Stimulated activated CD8-positive, alpha-beta memory T cell treated with anti-CD3 and anti-CD28 coated beads, Interleukin-15, amount 100 ng/mL, for 24 hours (primary cell): ENCODE measurements at places on chromosomes 1 and 21.

DNA sequence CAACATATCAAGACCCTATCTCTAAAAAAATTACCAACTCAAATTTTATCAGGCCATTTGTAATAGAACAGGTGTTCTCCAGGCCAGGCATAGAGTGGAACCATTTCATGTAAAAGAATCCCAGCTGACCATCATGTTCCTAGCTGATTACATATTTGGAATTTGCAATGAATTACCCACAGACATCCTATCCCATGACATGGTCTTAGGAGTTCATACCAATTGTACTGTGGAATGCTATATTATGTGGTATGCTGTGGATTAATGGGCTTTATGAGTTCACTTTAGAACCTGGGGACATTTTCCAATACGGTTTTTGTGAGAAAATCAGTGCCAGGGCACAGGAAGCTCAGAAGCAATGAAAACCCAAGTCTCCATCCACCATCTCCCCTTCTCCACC is 110.3 kb downstream of the ZNF281 start:
- no peak for DNase-seq

DNA sequence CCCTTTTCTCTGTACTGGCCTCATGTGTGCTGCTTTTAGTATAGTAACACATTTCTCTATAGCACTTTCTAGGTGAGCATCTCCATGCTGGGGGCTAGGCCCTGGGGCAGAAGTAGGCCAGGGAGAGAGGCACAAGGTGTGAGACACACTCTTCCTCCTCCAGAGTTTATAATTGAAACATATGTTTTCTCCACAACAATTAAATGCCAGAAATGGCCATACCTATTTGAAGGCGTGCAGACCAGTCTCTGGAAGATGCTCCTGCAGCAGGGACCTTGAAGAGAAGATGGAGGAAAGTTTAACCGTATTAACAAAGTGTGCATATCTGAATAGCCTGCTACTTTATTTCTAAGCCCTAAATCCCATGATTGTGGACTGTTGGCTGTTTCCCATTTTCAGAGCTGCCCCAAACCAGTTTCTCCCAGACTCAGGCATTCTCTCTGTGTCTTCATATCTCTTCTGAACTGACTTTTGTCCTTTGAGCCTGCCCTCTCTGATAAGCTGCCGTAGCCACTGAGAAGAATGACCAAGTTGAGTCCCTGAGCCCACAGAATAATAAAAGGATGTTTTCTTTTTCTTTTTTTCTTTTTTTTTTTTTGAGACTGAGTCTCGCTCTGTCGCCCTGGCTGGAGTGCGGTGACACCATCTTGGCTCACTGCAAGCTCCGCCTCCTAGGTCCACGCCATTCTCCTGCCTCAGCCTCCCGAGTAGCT is 81.3 kb downstream of the LRRC8D start:
- no peak for DNase-seq

DNA sequence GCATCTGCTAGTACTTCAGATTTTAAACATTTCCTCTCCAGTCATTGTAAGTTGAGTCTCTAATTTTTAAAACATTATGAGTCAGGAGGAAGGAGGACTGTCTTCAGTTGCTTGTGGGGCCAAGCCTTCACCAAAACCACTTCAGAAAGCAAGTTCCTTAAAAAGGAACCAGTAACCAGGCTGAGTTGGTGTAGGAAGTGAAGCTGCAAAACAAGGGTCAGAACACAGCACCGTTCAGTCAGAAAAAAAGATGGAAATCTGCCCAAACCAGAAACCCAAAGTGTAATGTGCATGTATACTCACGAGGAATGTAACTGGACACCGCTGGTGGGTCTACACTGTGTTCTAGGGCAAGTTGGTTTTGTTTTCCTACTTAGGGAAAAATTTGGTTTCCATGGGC is 402.1 kb downstream of the SETD4 start:
- DNase-seq = no peak

DNA sequence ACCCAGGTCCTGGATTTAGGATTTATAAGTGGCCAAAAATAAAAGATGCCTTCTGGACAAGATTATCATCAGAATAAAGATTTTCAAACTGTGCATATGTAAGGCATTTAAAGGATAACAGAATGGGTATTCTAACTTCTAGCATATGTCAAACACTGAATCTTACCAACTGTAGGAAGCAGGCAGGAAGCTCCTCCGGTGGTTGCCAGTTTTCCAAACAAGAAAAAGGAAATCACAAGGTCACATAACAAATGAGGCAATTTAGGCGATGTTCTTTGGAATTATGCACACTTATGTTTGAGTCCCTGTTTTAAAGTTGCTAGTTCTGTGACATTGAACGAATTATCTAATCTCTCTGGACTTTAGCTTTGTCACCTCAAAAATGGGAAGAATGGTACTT is 48.9 kb downstream of the ATP6V1G3 start:
- no peak for DNase-seq

DNA sequence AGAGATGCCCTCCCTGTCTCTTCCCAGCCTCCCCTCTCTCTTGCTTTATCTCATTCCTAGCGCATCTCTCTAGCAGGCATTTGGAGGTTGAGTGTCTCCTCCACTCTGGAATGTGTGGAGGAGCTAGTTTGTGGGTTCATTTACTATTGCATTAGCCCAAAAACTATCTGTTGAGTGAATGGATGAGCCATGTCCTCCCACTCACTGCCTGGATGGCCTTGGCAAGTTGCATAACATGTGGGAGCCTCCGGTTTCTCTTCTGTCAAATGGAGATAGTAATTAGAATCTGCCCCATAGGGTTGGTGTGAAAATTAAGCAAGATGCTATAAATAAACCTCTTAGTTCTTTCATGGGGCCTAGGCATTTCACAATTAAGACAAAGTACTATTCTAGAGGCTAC is 181.8 kb downstream of the KAZN start:
- DNase-seq = no peak

- DNase-seq = no peak
Observed at GRCh38 chr21:42674351-42674940, 21.0 kb downstream of the PDE9A start.

DNA sequence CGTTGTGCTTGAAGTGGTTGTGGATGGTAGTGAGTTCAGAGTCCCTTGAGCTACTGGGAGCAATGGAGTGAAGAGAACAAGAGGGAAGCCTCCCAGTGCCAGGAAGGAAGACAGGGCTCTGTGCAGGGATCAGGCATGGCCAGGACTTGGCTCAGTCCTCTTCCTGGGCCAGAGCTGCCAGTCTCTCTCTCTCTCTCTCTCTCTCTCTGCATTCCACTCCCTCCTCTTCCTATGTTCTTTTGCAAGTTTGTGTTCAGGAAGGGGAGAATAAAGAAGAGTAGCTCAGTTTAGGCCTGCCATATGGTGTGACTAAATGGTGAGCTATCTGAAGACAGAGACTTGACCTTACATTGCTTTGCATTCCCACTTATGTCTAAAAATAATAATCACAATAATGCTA is 20.5 kb upstream of the RPTN start:
- no peak for DNase-seq

GRCh38 chr1:85453640-85454194 is 11.2 kb downstream of the DDAH1 start:
- DNase-seq = no peak

- DNase-seq = no peak
Observed at GRCh38 chr1:185843297-185843869, 109.2 kb downstream of the HMCN1 start.

GRCh38 chr1:183986941-183987340 is 50.6 kb downstream of the COLGALT2 start:
- no peak for DNase-seq

GRCh38 chr1:231808116-231808515 is 181.5 kb downstream of the DISC1 start:
- no peak for DNase-seq
